Coronary artery (tissue), 2 donors: ENCODE measurements at places on chromosomes 4 and X.

DNA sequence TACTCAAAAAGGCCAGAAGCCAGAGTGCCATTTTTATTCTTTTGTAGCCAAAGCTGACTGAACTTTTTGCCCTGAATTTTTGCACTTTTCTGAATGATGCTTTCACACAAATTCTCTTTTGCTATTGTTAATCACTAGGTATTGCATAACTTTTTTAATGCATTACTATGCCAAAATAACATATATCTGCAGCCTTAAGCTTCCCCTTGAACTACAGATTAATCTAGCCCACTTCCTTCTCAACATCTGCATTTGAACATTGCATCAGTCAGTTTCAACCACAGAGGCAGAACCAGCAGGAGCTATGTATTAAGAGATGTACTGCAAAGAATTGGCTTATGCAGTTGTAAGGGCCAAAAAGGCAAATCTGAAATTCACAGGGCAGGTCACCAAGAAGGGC is 197.6 kb upstream of the GYPA start:
- DNase-seq: no peak

- DNase-seq: no peak
Observed at GRCh38 chrX:119501511-119502148, 33.4 kb downstream of the SLC25A5 start.

DNA sequence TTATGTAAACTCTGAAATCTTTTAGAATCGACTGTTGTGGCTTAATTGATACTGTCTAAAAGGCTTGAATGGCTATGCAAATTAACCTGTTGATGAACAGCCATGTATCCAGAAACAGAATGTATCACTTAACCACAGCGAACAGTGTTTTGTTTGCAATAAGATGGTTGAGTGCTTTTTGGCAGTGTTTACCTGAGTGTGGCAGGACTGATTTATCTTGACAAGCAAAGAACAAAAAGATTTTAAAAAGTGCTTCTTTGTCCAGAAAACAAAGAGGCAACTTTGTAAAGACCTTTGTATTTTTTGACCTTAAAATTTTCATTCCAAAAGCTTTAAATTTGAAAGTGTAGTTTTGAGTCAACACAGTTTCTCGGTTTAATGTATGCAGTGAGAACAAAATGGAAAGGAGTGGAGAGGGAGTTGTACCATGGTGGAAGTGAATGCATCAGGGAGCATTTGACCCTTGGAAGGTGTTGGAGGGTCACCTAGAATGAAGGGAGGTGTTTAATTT is 18.0 kb downstream of the ARHGAP10 start:
- DNase-seq: no peak

DNA sequence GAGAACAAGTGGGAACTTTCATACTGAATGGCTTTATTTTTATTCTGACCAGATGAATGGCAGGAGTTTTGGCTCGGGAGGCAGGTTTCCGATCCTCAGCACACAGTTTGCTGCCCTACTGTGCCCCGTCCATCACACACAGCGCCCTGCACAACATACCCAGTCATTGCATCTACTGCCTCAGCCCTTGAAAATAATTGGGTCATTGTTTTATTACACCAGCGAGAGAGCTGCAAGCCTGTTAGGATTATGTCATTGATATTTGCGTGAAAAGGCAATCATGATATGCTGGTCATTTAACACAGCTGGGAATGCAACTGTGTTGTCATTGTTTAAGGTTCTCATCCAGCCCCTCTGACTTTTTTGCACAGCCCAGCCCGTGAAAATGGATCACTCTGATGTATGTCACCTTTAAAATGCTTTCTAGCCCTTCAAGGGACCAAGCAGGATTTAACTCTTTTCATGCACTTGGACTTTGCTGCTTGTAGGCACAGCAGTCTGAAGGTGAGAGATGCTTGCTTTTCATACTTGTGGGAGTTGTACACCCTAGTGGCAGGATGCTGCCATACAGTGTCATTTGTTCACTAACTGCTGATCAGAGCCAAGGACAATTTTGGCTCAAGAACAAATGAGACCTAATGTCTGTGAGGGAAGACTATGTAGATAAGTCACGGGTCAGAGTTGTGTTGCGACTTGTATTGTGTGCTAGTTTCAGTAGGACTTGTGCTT is 62.3 kb downstream of the RTL9 start:
- no peak for DNase-seq

DNA sequence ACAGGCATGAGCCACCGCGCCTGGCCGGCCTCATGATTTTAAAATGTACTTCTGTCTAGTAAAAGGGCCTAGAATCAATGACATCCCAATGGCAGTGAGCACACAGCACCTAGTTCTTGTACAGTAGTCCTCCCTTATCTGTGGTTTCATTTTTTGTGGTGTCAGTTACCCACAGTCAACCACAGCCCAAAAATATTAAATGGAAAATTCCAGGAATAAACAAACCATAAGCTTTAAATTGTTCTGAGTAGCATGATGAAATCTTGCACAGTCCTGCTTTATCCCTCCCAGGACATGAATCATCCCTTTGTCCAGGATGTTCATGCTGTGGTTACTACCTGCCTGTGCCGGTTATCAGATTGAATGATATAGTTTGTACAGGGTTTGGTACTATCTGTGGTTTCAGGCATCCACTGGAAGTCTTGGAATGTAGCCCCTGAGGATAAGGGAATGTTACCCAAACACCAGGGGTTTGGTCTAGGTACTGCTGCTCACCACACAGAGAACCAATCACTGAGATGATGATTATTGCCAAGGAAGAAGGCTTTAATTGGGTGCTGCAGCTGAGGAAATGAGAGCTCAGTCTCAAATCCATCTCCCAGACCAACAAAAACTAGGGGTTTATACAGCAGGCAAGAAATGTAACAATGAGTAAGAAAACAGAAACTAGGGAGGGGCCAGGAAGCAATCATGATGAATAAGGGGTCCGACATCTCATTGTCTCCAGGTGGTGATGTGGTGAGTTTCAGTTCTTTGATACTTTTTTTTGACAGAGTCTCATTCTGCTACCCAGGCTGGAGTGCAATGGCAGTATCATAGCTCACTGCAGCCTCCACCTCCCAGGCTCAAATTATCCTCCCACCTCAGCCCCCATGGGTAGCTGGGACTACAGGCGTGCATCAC is 16.2 kb upstream of the FHL1 start:
- DNase-seq: no peak

DNA sequence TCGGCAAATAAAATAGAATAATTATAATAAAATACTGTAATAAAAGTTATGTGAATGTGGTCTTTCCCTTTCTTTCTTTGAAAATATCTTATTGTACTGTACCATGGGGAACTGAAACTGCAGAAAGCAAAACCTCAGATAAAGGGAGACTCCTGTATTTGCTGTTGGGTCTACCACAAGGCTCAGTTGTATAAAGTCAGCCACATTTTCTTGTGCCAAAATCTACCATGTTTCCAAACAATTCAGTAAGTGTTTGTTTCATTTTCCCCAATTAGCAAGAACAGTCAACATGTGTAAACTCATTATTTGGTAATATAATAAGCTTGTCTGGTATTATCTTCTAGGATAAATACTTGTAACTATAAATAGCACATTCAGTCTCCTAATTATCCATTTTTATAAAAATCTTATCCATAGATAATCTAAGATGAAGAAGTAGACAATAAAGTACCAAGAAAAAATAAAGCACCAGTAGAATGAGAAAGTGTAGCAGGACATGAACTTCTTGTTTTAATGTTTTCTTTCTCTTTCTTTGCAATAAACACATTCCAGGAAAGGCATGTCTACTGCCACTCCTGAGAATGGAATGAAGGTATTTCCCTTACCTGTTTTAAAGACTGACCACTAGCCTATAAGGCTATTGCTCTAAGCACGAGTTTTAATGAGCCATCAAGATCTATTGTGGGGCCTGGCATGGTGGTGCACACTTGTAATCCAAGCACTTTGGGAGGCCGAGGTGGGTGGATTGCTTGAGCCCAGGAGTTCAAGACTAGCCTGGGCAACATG is 15.0 kb upstream of the OTUD4 start:
- DNase-seq: no peak

- no peak for DNase-seq
Observed at GRCh38 chr4:82360298-82361177, 13.3 kb downstream of the HNRNPD start.

GRCh38 chr4:54513204-54513603 is 144.6 kb upstream of the KIT start:
- no peak for DNase-seq

DNA sequence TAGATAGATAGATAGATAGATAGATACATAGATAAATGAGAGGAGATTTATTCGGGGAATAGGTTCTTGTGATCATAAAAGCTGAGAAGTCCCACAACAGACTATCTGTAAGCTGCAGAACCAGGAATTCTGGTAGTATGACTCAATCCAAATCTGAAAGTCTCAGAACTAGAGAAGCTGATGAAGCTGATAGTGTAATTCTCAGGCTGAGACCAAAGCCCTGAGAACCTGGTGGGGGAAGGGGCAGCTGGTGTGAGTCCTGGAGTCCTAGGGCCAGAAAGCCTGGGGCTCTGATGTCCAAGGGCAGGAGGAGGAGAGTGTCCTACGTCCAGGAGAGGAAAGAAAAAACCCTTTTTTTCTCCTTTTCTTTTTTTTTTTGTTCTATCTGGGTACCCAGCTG is 8.0 kb upstream of the BANK1 start:
- DNase-seq: no peak

DNA sequence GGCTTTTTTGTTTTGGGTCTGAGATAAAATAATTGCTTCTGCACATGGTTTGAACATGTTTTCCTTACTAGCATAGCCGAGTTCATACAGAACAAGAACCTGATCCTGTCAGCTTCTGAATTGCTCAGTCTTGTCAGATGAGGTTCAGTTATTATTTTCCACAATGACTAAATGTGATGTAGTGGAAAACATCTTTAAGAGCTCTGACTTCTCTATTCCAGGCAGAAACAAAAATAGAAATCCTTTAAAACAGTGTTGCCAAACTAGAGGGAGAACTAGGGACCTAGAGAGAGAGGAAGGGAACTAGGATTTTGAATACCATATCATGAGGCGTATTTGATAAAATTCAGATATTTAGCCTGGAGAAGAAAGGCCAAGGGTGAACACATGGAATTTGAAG is 2.0 kb downstream of the ATP6AP2 start:
- no peak for DNase-seq

DNA sequence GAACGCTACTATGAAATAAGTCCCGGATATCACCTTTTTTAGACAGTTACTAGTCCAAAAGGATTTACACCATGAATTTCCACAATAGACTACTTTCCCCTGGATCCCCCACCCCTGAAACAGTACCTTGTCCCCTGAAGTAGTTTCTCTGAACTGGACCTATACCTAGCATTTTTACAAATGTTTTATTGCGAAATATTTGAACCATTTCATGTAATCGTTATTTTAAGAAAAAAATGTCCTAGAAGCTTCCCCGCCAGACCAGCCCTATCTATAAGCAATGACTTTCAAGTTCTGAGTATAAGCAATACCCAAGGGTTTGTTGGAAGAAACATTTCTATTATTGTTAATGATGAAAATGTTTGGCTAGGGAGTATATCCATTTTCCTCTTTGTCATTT is 517.8 kb upstream of the IGFBP7 start:
- DNase-seq: no peak

DNA sequence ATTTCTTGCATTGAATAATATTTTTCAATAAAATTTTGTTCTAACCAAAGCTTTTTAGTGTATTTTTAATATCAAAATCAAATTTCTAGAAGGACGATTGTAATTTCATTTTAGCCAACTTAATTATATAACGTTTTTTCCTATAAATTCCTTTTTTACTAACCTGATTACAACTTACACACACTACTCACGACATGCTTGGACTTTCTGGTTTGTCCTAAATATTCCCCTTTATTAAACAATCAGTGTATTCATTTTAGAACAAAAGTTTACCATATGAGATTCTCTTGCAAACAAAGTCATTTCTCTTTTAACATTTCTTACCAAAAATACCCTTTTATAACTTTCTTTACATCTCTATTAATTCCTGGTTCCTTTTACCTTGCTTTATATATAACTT is 173.7 kb downstream of the PWWP3B start:
- DNase-seq: no peak

DNA sequence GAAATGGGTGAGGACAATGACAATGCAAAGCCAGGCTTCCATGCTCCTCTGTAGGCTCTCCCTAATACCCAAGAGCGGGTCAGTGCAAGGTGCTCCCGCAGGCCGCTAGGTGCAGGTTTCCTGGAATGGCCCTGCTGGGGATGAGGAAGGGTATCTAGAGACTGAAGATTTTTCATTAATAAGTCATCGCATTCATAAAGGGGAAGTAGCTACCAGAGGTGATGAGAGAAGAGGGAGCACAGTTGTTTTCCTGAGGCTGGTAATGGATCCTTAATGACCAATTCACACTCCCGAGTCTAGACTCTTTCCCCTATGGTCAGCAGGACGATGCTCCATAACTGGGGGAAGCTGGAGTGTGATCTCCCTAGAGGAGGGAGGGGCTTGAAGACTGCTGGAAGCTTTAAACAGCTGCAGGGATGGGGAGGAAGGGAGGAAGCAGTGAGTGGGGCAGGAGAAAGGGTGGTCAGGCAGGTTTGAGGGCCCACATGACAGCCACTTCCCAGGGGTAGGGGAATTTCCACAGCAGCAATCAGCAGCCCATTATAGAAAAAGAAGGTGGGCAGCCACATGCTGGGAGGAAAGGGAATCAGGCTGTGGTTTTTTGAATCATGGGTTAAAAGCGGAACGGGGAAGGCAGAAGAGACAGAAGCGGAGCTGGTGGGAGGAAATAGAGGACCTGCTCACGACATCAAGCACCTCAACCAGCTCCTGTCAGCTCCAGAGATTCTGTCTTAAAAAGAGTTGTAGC is 10.2 kb upstream of the ATP6AP2 start:
- DNase-seq: no peak

GRCh38 chr4:8506373-8507195 is 66.0 kb downstream of the TRMT44 start:
- no peak for DNase-seq

- no peak for DNase-seq
Observed at GRCh38 chr4:10554694-10555093, 97.5 kb upstream of the ZNF518B start.

GRCh38 chrX:9682456-9682855 is 83.2 kb downstream of the GPR143 start:
- DNase-seq: no peak

- DNase-seq: no peak
Observed at GRCh38 chr4:11904117-11904535, 475.4 kb upstream of the HS3ST1 start.

DNA sequence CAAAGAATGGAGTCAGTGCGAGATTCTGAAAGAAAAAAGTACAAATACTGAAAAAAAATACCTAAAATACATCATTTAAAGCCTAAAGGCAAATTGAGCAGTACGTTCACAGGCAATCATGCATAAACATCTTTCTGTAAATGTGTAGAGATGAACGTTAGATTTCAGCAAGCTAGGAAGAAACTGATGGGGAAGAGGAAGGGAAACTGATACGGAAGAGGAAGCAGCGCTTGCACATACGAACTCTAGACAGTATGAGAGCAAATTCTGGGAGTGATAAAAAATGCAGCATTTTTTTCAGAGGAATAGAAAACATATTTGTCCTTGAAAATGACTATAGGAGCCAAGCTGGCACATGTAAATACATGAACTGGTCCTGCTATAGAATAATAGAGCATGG is 9.4 kb downstream of the ANKRD50 start:
- no peak for DNase-seq

GRCh38 chr4:62070291-62070852 is 870.2 kb downstream of the ADGRL3 start:
- no peak for DNase-seq

- no peak for DNase-seq
Observed at GRCh38 chr4:38672397-38673129, 8.6 kb downstream of the KLF3 start.

GRCh38 chr4:8225706-8226443 is 26.8 kb downstream of the SH3TC1 start:
- DNase-seq: no peak
